ENCODE measurements at places on chromosomes 5 and 9.

- DNase-seq, result no peak
Observed at GRCh38 chr5:10621832-10622231, 58.0 kb downstream of the ANKRD33B start.

- DNase-seq, result no peak
Observed at GRCh38 chr5:92761585-92761984, 819.4 kb downstream of the NR2F1-AS1 start.

- DNase-seq, result no peak
Observed at GRCh38 chr9:124274226-124274625, 16.5 kb downstream of the NEK6 start.

- no peak for DNase-seq
Observed at GRCh38 chr9:110317911-110318310, 19.8 kb downstream of the TXNDC8 start.

DNA sequence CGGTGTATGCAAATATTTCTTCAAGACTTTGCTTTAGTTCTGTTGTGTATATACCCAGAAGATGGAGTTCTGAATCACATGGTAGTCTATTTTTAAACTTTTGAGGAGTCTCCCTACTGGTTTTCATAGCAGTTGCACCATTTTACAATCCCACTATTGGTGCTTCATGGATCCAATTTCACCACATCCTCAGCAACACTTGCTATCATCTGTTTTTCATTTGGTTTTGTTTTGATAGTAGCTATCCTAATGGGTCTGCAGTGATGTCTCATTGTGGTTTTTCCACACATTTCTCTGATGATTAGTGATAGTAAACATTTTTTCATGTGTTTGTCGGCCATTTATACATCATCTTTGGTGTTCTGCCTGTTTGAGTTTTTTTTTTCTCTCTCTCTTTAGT, 1339.3 kb downstream of the EFNA5 start:
- no peak for DNase-seq

- no peak for DNase-seq
Observed at GRCh38 chr9:126150411-126151030, 176.1 kb upstream of the MVB12B start.

GRCh38 chr9:137612741-137613142, 6.1 kb upstream of the EHMT1 start:
- DNase-seq, result no peak

- DNase-seq, result no peak
Observed at GRCh38 chr9:17630531-17630949, 51.7 kb downstream of the SH3GL2 start.
